ENCODE measurements at places on chromosomes 2 and 18.
A peak's percentile ranks its signal among the peaks of the same experiment; 100 is the strongest.

- DNase-seq: no peak
Measured at GRCh38 chr2:10365412-10365811, 62.7 kb downstream of the HPCAL1 start.

DNA sequence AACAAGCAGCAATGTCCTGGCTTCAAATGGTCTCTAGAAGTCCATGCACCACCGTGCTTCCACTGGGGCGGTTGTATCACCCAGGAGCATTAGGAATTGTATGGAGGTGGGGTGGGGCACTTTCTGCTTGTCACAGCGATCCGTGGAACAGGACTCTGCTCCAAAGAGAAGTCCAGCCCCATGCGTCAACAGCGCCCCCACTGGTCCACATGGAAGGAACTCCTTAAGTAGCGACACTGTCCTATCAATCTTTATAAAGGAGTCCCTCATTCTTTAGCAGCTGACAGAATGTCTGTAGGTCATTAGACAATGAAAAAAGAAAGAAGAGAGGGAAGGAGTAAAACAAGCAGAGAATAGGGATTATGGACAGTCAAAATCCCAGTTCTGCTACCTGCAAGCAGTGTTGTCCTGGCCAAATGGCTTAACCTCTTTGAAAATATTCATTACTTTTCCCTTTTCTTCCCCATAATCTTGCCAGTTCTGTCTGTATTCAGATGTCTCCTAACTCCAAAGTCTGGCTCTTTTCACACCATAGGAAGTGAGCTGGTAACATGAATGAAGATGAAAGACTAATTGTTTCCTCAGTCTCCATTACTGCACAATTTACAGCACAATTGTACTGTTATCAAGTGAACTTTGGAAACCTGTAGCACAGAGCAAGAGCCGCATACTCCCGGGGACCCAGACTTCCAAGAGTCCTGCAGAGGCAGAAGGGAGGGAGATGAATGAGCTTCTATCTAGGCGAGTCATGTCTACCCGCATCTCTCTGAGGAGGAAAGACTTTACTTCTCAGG is 9.9 kb downstream of the NFE2L2 start:
- DNase-seq: no peak

GRCh38 chr18:34121200-34121721 is 103.5 kb downstream of the NOL4 start:
- DNase-seq: no peak

GRCh38 chr2:218026676-218027425 is 24.1 kb upstream of the TNS1 start:
- DNase-seq: peak; percentile 64

DNA sequence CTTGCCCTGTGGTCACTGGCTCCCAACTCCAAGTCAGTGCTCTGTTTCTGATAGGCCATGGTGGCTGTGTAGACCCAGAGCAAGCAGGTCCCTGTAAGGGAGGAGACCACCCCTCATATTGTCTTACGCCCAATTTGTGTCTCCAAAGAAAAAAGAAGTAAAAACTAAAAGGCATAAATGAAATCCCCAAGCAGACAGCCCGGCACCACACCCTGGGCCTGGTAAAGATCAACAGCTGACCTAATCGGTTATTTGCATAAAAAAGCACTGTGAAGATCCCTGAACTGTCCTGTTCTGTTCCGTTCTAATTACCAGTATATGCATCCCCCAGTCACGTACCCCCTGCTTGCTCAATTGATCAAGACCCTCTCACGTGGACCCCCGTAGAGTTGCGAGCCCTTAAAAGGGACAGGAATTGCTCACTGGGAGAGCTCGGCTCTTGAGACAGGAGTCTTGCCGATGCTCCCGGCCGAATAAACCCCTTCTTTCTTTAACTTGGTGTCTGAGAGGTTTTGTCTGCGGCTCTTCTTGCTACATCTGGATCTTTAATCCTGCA is 364.1 kb upstream of the HS6ST1 start:
- no peak for DNase-seq

All from suprapubic skin (tissue), 4 donors.